LoVo (cell line): ENCODE measurements at places on chromosomes 6 and 20.

DNA sequence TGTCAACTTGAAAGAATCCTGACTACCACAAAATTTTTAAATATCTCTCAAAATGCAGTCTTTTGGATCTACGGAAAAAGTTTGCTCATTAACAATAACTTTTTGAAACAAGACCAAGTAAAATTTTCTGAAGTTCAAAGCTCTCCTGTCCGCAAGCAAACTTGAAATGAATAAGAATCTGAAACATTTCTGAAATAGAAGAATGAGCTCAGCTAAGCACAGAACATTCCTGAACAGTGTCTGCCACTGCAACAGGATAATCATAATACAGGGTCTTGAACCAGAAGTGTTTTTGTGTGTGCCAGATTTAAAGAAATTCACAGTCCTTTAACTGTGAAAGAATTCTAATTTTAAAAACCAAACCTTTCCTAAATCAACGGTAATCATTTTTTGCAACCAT, 49.1 kb upstream of the TASP1 start:
- no peak for DNase-seq

DNA sequence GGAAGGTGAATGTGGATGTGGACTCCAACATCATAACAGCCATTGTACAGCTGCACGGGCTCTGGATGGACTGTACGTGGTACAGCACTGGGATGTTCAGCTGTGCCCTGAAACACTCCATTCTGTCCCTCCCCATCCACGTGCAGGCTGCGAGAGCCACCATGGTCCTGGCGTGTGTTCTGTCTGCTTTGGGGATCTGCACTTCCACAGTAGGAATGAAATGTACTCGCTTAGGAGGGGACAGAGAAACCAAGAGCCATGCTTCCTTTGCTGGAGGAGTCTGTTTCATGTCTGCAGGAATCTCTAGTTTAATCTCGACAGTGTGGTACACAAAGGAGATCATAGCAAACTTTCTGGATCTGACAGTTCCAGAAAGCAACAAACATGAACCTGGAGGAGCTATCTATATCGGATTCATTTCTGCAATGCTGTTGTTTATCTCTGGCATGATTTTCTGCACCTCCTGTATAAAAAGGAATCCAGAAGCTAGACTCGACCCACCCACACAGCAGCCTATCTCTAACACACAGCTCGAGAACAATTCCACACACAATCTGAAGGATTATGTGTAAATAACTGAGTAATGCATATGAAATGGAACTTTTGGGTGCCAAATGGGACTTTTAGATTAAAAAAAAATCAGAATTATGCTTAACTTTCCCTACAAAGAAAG, 12.1 kb downstream of the CLDN20 start:
- no peak for DNase-seq

GRCh38 chr6:163577404-163577803, 162.9 kb downstream of the QKI start:
- no peak for DNase-seq

GRCh38 chr20:10573273-10573950, 100.4 kb downstream of the JAG1 start:
- no peak for DNase-seq

DNA sequence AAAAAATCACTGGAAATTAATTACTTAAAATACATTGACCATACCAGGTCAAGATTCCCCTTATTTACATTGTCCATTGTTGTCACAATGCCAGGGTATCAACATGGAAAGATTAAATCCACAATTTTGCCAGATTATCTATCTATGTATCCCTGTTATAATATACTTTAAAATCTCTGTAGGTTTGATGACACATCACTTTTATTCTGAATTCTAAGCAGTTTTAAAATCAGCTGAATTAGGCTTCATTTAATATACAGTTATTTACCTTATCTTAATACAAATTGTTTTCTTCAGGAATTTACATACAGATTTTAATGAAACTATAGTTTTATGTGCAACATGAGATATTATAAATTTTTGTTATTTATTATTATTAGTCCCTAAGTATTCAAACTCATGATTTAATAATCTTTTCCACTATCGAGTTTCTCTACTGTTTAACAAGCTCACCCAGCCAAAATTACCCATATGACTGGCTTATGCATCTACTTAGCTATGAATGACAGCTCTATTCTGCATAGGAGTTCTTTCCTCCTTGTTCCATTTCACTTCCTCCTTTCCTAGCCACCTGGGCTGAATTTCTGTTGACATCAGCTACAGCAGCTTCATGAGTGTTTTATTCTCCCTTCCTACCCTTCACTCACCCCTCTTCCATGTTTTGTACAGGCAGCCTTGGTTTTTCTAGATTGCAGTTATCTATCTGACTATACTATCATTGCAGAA, 654.2 kb upstream of the MAP3K7 start:
- DNase-seq, result no peak

- no peak for DNase-seq
Observed at GRCh38 chr6:52736145-52736544, 27.1 kb downstream of the GSTA2 start.

- DNase-seq, result no peak
Observed at GRCh38 chr6:134456226-134456625, 138.3 kb upstream of the SGK1 start.

GRCh38 chr6:151130329-151130728, 109.4 kb upstream of the AKAP12 start:
- DNase-seq, result no peak

- DNase-seq, result no peak
Observed at GRCh38 chr6:167644412-167645132, 182.1 kb upstream of the AFDN start.

- DNase-seq, result no peak
Observed at GRCh38 chr6:144244688-144245087, 40.4 kb upstream of the UTRN start.

GRCh38 chr6:139337830-139338229, 36.6 kb downstream of the CITED2 start:
- no peak for DNase-seq

DNA sequence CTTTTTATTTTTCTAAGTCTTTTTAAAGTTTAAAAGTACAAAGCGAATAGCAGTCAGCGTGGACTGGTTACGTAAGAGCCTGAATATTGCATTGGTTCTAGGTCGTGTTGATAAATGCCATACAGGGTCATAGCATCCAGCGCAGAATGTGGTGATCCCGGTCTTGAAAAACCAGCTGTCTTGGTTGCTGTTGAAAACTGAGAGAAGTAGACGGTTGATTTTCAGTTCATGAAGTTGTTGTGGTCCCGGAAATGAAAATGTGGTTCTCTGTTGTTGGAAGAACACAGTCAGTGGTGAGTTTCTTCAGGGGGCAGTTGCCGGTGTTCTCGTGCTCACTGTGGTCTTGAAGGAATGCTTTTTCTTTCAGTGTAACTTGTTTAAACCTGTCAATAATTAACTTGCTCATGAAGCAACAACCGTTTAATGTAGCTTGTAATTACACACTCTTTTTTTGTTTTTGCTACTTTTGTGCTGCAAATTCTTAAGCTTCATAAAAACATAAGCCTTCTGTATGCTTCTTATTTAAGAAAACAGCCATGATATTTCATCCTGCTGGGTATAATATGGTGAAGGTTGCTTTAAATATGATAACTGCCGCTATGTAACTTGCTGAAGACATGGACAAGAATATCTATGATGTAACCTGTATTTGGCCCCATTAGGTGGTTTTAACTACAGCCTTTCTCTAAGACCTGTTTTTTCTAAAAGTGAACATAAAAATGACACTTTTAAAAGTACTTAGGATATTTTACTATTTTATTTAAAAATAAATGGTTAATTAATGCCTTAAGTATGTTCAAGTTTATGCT, 64.8 kb upstream of the KIF25 start:
- DNase-seq, result peak; percentile 33

GRCh38 chr6:134394905-134395304, 77.0 kb upstream of the SGK1 start:
- no peak for DNase-seq

GRCh38 chr6:1950631-1951030, 294.8 kb downstream of the GMDS start:
- no peak for DNase-seq
